ENCODE measurements at places on chromosomes 16 and 17. TPM values are rescaled to one million over a fixed set of nuclear protein-coding genes. Genes with fewer than 3 reads are reported as not detected.

DNA sequence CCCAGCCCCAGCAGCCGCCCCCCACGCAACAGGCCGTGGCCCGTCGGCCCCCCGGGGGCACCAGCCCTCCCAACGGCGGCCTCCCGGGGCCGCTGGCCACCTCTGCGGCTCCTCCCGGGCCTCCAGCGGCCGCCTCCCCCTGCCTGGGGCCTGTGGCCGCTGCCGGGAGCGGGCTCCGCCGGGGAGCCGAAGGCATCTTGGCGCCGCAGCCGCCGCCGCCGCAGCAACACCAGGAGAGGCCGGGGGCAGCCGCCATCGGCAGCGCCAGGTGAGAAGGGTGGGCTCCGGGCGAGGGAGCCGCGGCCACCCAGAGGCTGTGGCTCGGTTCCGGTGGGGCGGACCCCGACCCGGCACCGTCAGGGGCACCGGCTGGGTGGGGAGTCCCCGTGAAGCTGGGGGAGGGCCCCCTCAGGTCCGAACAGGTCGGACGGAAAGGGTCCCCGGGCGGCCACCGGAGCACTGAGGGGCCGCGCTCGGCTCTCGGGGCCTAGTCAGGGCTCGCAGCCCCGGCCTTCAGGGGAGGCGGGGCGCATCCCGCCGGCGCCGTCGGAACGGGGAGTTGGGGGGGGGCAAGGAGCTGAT is 583 bp downstream of the ATXN2L start:
- DNase-seq: no peak

DNA sequence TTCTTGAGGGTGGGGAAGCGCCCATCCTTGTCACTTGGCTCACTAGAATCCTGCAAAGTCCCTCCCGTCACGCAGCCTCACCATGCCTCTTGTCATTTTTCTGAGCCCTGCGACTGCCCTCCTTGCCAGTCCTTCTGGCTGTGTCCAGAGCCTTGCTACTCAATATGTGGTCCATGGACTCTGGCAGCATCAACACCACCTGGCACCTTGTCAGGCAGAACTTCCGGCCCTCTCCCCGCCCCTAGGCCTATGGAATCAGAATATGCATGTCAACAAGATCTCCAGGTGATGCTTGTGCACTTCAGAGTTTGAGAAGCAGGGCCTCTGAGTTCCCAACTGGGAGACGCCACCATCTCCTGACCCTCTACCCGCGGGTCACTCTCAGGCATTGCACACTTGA is 12.1 kb downstream of the PIMREG start:
- DNase-seq: peak; percentile 47

GRCh38 chr17:57275071-57275764 is 18.9 kb downstream of the MSI2 start:
- no peak for DNase-seq

DNA sequence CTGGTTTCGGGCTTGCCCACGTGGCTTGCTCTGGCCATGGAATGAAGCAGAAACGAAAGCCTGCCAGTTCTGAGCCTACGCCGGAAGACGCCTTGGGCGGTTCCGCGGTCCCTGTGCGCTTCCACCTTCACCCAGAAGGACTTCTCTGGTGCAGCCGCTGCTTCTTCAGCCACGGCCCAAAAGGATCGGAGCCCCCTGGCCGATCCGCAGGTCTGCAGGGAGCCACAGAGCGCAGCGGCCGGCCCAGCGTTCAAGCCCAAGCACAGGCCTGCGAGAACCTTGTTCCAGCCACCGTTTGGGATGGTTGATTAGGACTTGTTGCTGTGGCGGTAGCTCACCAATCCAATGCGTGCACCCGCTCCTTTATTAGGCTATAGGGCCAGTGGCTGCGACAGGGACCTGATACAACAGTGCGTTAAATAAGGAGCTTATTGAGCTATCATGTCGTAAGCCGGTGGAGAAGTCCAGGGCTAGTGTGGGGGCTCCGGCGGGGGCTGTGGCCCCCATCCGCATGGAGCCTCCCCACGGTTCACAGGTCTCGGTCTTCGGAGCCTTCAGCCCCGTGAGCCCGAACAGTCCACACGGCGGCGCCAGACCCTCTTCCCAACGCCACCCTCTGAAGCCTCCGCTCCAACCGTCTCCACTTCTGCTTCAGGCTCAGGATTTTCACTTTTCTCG is 10.2 kb upstream of the MPP2 start:
- no peak for DNase-seq

The OR1A1 gene
- total RNA-seq: not detected

The CBLN1 gene
- not detected for total RNA-seq

All from chondrocyte (in vitro differentiated cells).